ENCODE measurements at places on chromosomes 3 and 15.

GRCh38 chr15:35627696-35628095, 81.7 kb upstream of the DPH6 start:
- peaks cover 2% of the 10 kb centered on the region for H3K36me3 ChIP-seq
- DNase-seq = no peak
- peaks cover 40% of the 10 kb centered on the region for H3K27me3 ChIP-seq
- H3K27ac ChIP-seq = no peak overlapping the region
- no peak overlapping the region for H3K4me3 ChIP-seq
- H3K4me1 ChIP-seq = no peaks in the 10 kb centered on the region

- DNase-seq = no peak
- no peak overlapping the region for H3K27ac ChIP-seq
- no peak overlapping the region for H3K4me3 ChIP-seq
- H3K36me3 ChIP-seq = peaks cover 2% of the 10 kb centered on the region
- H3K4me1 ChIP-seq = peaks cover 2% of the 10 kb centered on the region
- H3K27me3 ChIP-seq = no peaks in the 10 kb centered on the region
Observed at GRCh38 chr3:192675958-192676649, 51.2 kb downstream of the FGF12 start.

- no peak overlapping the region for H3K27ac ChIP-seq
- H3K36me3 ChIP-seq = peaks cover 5% of the 10 kb centered on the region
- no peak for DNase-seq
- H3K4me3 ChIP-seq = no peak overlapping the region
- peaks cover 7% of the 10 kb centered on the region for H3K27me3 ChIP-seq
Observed at GRCh38 chr15:69606921-69607500, 154.4 kb downstream of the RPLP1 start.

- peak overlapping the region; percentile 77 for H3K27ac ChIP-seq
- DNase-seq = no peak
- H3K27me3 ChIP-seq = no peaks in the 10 kb centered on the region
- no peak overlapping the region for H3K4me3 ChIP-seq
- peaks cover 2% of the 10 kb centered on the region for H3K36me3 ChIP-seq
Observed at GRCh38 chr3:32411442-32411841, 19.8 kb downstream of the CMTM7 start.

GRCh38 chr3:17301271-17301670, 416.5 kb downstream of the PLCL2 start:
- no peak overlapping the region for H3K27ac ChIP-seq
- H3K4me1 ChIP-seq = peaks cover 9% of the 10 kb centered on the region
- H3K4me3 ChIP-seq = no peak overlapping the region
- H3K36me3 ChIP-seq = peaks cover 4% of the 10 kb centered on the region
- no peaks in the 10 kb centered on the region for H3K27me3 ChIP-seq

DNA sequence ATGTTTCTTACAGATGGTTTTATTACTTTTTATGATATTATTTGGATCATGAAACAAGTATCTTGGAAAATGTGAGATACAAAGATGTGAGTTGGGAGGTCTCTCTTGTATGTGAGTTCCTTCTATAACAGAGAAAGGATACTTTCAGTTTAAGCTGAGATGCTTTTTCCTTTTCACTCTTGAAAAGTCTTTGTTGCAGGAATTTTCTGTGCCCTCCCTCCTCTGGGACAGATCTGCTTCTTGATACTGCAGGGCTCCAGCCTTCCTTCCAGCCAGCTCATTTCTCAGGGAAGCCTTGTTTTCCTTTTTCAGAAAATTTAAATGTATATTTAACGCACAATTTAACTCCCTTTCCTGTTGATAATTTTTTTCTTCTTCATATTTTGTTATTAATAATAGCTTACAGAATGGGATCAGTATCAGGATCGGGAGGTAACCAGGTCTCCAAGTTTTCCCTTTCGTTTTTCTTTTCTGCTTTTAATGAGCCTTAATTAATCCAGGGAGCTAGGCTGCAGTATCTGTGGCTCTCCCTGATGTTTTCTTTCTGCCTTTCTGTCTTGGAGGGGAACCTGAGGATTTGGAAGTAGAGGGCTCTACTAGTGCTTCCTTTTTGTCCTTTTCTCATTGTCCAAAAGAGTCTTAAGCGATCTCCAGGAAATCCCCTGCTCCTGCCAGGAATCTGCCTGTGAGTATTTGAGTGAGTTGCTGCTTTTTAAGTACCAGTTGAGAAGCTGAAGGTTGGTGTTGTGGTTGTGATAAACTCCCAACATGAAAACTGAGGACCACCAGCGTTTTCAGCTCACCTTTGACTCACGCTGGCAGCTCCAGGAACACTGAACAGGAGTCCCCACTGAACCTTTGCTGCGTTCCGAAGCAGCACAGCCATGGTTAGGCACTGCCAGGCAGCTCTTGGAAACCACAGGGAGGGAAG, 105.7 kb downstream of the IGF1R start:
- H3K36me3 ChIP-seq = no peaks in the 10 kb centered on the region
- peaks cover 2% of the 10 kb centered on the region for H3K4me1 ChIP-seq
- no peak overlapping the region for H3K27ac ChIP-seq

- no peaks in the 10 kb centered on the region for H3K36me3 ChIP-seq
- H3K27ac ChIP-seq = no peak overlapping the region
- H3K4me1 ChIP-seq = peaks cover 2% of the 10 kb centered on the region
- no peak for DNase-seq
- no peaks in the 10 kb centered on the region for H3K27me3 ChIP-seq
- H3K4me3 ChIP-seq = no peak overlapping the region
Observed at GRCh38 chr3:15899388-15899787, 101.6 kb upstream of the ANKRD28 start.

DNA sequence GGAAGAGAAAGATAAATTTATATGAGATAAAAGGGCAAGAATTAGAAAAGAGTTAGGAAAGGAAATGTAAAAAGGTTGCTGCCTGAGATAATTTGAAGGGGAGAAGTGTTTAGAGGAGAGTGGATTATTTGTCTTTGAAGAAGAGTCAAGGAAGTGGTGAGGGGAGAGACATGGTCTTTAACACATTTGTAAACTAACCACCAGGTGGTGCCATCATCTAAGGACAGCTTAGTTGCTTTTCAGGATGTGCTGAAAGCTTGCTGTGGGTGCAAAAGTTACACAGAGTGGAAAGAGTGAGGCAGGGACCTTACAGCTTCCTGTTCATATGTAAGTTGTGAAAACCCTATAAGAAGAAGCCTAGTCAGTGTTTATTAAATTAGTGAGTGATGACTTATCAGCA, 114.1 kb upstream of the DNAJC19 start:
- no peaks in the 10 kb centered on the region for H3K27me3 ChIP-seq
- H3K27ac ChIP-seq = no peak overlapping the region
- H3K36me3 ChIP-seq = no peaks in the 10 kb centered on the region
- no peak for DNase-seq
- no peak overlapping the region for H3K4me3 ChIP-seq

- peaks cover 6% of the 10 kb centered on the region for H3K36me3 ChIP-seq
- H3K27ac ChIP-seq = peak overlapping the region; percentile 65
- peaks cover 14% of the 10 kb centered on the region for H3K4me1 ChIP-seq
- H3K4me3 ChIP-seq = no peak overlapping the region
Observed at GRCh38 chr3:40313975-40314860, 4.7 kb downstream of the EIF1B start.

DNA sequence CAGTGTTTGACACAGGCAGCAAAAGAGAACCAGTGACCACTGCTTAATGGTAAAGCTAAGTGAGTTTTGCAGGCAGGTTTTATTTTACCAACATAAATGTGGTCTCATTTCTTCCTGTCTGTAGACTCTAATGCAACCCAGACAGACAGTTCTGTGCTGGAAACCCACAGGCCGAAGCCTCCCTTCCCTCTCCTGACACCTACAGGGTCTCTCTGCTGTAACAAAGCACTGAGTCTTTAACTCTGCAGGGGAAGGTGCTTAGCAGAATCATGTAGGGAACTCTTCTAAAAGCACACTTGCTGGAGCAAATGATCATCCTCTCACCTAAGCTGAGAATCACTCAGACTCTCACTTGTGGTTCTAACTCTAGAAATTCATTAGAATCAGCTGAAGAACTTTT, 200.3 kb downstream of the KBTBD8 start:
- H3K27ac ChIP-seq = no peak overlapping the region
- no peaks in the 10 kb centered on the region for H3K36me3 ChIP-seq
- no peaks in the 10 kb centered on the region for H3K27me3 ChIP-seq

- peaks cover 80% of the 10 kb centered on the region for H3K27me3 ChIP-seq
- no peak for DNase-seq
- peaks cover 13% of the 10 kb centered on the region for H3K4me1 ChIP-seq
- H3K4me3 ChIP-seq = peak overlapping the region; percentile 37
Observed at GRCh38 chr15:52786436-52787122, 3.6 kb downstream of the ONECUT1 start.

DNA sequence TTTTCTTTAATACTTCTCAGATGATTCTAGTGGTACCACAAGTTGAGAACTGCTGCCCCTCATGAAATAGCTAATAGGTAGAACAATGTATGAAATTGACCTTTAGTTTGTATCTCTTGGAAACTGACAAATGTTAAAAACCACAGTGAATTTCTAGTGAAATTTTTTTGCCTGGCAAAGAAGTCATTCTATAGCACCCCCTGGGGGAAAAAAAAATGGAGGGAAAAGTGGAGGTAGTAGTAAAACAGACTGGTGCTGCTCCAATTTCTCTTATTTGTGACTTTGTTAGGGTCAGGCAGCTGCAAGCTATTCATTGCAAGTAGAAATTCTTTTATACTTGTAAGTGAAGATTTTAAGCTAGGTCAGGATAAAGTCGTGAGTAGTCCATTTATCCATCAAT, 605.0 kb downstream of the NLGN1 start:
- no peak overlapping the region for H3K27ac ChIP-seq
- no peaks in the 10 kb centered on the region for H3K4me1 ChIP-seq
- H3K27me3 ChIP-seq = no peaks in the 10 kb centered on the region
- no peaks in the 10 kb centered on the region for H3K36me3 ChIP-seq
- no peak overlapping the region for H3K4me3 ChIP-seq

DNA sequence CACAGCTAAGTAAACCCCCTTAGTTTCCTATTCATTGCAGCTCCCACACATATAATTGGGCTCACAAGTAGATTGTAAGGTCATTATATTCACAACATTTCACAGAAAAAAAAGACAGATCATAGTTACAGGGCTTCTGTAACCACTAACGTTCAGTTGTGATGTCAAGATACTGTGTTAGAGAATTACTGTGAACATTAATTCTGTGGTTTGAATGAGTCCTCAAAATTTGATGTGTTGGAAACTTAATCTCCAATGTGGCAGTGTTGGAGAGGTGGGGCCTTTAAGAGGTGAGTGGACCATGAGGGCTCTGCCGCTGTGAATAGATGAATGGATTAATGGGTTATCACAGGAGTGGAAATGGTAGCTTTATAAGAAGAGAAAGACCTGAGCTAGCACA, 21.3 kb downstream of the GRK7 start:
- no peak overlapping the region for H3K4me3 ChIP-seq
- no peaks in the 10 kb centered on the region for H3K27me3 ChIP-seq
- H3K36me3 ChIP-seq = peaks cover 3% of the 10 kb centered on the region
- peaks cover 5% of the 10 kb centered on the region for H3K4me1 ChIP-seq
- no peak for DNase-seq
- no peak overlapping the region for H3K27ac ChIP-seq

- no peaks in the 10 kb centered on the region for H3K4me1 ChIP-seq
- H3K27ac ChIP-seq = no peak overlapping the region
- H3K36me3 ChIP-seq = no peaks in the 10 kb centered on the region
- no peak overlapping the region for H3K4me3 ChIP-seq
- H3K27me3 ChIP-seq = peaks cover 12% of the 10 kb centered on the region
Observed at GRCh38 chr15:87502173-87502572, 754.4 kb downstream of the NTRK3 start.

DNA sequence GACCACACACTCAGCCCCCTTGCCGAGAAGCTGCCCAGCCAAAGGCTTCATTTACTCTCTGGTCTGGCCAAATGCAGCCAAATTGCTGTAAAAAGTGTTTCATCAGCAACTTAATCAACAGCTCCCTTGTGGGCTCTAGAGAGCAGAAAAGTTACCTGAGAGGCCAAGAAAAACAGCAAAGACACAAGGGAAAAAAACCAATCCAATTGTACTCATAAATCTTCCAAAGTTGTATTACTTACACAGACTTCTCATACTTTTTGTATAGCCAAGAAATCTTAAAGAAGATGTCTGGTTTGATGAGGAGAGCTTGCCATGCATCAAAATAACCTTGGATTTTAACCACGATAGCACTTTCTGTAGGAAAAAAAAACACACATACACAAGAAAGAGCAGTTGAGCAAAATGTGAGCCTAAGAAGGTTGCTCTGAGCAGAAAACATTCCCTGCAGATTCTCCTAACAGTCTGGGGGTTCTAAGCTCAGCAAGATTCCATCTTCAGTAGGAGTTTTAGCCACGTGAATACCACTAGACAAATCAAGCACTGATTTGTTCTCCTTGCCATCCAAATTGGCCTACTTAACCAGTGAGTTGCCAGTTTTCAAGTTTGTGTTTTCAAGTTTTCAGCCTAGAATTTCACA, 120.0 kb downstream of the CYP19A1 start:
- H3K36me3 ChIP-seq = peaks cover 4% of the 10 kb centered on the region
- H3K27me3 ChIP-seq = peaks cover 36% of the 10 kb centered on the region
- H3K4me1 ChIP-seq = no peaks in the 10 kb centered on the region
- H3K27ac ChIP-seq = no peak overlapping the region
